NCI-H1694 (cell line): ENCODE measurements at places on chromosomes 5 and 9.

- no peak for DNase-seq
Measured at GRCh38 chr9:97510797-97511654, 9.6 kb downstream of the TMOD1 start.

DNA sequence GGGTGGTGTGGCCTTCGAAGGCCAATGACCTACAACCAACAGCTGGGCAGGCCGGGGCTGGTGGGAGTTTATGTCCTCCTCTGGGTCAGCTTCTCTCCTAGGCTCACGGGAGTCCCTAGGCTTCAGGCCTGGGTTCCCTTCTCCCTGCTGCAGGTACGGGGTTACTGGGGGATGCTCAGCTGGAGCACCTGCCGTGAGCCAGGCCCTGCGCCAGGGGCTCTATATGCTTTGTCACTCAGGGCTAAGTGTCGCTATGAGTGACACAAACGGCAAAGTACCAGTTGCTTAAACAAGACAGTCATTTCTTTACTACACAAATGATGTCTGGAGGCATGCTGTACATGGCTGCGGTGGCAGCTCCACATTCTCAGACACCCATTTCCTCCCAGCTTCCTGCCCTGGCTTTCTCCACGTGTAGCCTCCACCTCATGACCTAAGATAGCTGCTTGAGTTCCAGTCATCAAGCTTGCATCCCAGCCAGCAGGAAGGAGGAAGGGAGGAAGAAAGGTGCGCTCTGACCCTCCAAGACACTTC lies 22.5 kb upstream of the NINJ1 start:
- DNase-seq: no peak

- no peak for DNase-seq
Measured at GRCh38 chr5:32707418-32707997, 3.6 kb upstream of the NPR3 start.

DNA sequence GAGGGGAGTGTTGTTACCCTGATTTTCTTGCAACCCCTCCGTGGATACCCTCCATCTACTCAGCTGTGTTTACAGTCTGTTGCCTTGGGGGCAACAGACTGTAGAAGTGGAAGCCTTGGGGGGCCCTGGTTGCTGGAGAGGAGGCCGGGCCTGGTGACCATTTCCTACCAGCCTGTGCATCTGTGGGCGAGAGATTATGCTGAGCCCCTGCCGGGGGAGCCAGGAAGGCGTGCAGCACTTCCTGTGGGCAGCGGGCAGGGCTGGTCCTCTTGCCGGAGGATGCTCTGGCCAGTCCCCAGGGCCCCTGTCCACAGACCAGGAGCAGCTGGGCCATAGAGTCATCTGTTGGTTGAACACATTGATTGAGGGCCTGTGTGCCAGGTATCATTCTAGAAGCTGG lies 11.1 kb downstream of the ERGIC1 start:
- DNase-seq: no peak
